ENCODE measurements at places on chromosomes 13 and 19.

- DNase-seq: no peak
Observed at GRCh38 chr19:2926341-2927031, 18.3 kb downstream of the ZNF77 start.

DNA sequence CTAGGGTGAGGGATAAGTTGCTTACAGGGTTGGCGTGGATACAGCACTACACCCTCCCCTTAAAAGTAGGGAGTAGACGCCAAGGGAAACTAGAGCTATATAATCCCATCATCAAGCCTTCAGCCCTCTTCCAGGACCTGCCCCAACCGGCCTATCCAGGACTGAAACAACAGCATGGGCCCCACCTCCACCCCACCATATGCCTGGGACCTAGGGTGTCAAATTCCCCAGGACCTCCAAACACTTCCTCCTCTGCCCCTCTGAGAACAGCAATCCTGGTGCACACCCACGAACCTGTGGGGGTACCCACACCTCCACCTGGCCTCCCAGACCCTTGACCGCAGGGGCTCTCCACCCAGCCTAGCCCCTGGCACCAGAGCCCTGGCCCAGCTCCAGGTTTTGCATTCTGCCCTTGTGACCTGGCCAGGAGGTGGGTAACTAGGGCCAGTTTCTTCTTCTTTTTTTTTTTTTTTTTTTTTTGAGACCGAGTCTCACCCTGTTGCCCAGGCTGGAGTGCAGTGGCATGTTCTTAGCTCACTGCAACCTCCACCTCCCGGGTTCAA is 1.4 kb upstream of the CYP2F1 start:
- DNase-seq: no peak

- DNase-seq: no peak
Observed at GRCh38 chr19:45090034-45090433, 2.9 kb upstream of the PPP1R37 start.

DNA sequence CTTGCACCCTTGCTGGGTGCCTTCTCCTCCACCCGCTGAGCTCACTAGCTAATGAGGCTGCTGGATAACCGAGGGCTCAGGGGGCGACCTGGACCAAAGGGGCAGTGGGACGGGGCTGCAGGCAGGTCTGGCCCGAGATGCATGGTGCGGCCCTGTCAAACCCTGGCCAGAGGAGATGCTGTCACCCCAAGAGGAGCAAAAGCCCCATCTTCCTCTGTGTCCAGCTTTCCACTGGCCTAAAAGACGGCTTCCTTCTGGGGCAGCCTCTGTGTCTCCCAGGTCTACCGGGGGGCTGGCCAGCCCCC is 261.8 kb downstream of the TBC1D4 start:
- no peak for DNase-seq

DNA sequence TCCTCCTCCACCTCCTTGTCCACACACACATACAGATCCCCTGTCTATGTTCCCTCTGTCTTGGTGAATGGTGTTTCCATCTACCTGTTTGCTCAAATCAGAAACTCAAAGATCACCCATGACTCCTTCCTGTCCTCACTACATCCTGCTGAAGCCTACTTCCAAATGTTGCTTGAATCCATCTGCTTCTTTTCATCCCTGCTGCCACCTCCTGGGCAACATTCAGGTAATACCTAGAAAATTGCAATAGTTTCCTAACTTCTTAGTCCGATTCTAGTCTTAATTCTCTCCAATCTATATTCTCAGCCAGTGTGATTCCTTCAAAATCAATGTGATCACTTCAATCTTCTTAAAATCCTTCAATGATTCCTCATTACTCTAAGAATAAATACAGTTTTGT is 155.5 kb upstream of the STARD13 start:
- peak; percentile 42 for DNase-seq

- DNase-seq: no peak
Observed at GRCh38 chr19:54105796-54106195, 3.1 kb downstream of the NDUFA3 start.

DNA sequence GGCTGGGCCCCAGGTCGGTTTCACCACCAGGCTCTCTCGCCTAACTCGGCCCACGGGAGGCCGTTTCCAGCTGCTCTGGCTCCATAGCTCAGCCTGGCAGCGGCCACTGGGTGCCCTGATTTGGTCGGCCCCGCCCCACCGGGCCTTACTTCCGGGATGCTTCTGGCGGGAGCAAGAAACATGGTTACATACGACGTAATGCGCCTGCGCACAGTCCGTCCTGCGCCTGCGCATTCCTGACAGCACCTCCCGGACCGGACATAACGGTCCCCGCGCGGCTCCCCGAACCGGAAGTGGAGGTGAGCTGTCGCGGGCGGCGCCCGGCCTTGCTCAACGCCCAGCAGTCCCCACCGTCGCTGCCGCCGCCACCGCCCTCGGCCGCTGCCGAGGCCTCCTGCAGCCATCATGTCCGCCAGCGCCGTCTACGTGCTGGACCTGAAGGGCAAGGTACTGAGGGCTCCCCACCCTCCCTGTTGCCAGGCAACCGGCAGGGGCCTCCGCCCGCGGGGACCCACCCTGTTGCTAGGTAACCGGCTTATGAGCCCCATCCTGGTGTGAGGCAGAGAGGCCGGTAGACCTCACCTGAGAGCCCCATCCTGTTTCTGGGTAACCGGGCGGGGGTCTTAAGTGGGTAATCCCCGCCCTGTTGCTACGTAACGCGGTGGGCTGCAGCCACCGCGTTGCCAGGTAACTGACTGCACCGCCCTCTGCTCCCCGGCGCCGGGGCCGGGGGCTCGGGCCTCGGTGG is at the start of gene AP1M1:
AP1M1 (plus strand) TSS at position 290 of the 748 bp plus-strand sequence; CDS start at position 406, 116 bp downstream.
- DNase-seq: peak; percentile 97

DNA sequence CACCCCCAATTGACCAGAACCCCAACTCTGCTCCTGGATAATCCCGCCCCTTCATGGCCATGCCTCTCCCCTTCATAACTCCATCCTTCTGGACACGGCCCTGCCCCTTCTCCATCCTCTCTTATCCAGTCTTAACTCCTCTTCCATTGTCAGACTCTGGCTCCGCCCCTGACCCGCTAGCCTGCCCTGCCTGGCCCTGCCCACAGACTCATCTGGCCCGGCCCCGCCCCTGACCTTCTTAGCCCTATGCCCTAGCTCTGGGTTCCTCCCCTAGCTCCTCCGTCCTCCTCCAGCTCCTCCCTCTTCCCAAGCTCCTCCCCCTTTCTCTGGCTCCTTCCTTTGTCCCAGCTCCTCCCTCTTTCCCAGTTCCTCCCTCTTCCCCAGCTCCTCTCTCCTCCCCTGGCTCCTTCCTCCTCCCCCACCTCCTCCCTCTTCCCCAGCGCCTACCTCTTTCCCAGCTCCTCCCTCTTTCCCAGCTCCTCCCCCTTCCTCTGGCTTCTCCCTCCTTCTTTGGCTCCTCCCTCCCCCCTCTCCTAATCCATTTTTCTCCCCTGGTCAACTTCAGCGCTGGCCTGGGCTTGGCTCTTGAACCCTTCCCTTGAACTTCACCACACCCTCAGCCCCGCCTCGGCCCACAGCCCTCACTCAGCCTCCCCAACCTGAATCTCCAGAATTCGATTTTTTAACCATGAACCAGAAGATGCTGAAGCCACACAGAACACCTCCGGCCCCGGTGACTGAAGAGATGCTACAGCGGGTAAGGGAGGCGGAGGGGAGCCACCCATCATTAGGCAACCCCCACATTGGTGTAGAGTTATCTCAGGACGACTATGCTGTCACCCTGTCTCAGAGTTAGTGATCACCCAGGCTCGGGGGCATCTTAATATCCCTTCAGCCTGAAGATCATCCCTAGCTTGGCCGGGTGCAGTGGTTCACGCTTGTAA is 9.2 kb upstream of the ZNF358 start:
- peak; percentile 86 for DNase-seq

DNA sequence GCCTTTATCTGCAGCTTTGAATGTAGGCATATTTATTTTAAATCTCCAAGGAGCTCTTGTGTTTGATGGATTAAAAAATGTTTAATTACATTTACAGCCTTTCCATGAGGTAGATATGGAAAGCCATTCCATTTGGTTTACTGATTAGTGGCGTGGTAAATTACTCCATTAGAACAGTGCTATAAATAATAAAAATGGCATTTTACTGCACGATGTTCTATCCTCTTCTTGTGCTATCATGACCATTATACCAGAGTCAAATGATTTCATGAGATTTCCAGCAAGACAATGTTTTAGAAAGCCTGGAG is 250.9 kb upstream of the HTR2A start:
- DNase-seq: no peak

DNA sequence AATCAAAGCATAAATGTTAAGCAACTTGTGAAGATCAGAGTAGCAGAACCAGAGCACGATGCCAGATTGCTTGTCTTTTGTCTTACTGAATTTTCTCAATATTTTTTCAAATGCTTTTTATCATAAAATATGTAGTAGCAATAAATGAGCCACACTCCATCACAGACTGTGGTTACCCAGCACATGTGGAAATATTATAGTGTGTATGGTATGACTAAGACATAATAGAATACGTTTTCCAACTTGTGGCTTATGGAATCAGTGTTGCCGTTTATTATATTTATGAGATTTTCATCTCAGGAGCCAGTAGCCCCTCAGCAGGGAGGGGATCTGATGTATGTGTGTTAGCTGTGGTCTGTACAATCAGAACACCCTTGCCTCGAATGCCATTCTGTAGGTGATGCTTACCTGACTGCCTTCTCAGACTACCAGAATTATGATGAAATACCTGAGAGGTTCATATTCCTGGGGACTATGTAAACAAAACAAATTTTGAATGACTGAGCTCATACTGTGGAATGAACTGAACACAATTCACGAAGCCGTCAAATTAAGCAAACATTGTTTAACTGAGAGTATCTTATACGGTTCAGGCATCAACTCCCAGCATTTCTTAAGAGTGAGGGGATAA is 1.9 kb downstream of the SCEL start:
- DNase-seq: no peak

- no peak for DNase-seq
Observed at GRCh38 chr19:10816691-10817090, 19.3 kb downstream of the TMED1 start.

GRCh38 chr19:39765091-39766076 is 13.3 kb upstream of the LEUTX start:
- DNase-seq: peak; percentile 87

GRCh38 chr19:3985643-3986259 is 488 bp upstream of the EEF2 start:
- DNase-seq: peak; percentile 63

DNA sequence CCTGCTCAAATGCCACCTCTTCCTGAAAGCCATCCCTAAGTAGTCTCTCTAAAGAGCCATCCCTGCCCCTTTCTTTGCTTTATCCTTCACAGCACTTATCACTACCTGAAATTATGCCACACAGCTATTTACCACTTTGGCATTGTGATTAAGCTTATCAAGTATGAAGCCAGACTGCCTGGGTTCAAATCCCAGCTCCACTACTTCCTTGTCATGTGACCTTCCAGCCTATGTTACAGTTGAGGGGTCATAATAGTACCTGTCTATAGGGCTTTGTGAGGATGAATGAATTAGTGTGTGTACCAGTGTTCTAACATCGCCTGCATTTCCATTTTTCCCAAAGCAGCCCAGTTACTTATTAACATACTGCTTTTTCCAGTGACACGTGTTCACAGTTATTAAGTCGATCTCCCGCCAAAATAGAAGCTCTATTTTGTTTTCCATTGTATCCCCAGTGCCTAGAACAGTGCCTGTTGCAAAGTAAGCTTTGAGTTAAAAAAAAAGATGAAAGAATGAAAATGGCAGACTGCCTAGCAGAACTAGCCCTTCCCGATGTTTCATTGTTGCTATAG is 32.8 kb downstream of the ZSWIM9 start:
- no peak for DNase-seq

GRCh38 chr19:16012552-16012951 is 63.7 kb upstream of the TPM4 start:
- DNase-seq: no peak

- DNase-seq: no peak
Observed at GRCh38 chr13:38024431-38024830, 154.9 kb upstream of the TRPC4 start.

DNA sequence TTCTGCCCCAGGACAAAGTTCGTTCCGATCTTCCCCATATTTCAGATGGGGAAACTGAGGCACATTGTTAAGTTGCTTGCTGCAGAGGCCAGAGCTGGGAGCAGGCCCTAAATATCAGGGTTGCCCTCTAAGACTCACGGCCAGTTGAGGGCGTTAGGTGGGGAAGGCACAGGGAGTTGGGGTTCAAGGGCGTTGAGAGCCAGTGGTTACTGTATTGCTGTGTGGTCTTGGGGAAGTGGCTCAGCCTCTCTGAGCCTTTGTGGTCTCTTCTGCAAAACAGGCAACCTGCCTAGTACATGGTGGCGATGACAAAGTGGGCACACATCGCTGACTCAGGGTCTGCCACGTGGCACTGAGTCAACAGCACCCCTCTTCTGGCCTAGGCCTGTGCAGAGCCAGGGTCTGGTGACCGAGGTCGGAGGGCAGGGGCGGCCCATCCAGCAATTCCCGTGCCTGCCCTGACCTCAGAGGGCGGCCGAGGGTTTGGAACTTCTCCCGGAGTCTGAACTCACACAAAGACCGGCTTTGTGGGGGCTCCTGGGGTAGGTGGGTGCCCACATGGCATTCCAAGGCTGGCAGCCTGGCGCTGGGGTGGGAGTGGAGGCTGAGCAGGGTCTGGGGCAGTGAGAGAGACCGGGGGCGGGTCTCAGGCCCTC is 10.2 kb downstream of the TNFAIP8L1 start:
- no peak for DNase-seq

DNA sequence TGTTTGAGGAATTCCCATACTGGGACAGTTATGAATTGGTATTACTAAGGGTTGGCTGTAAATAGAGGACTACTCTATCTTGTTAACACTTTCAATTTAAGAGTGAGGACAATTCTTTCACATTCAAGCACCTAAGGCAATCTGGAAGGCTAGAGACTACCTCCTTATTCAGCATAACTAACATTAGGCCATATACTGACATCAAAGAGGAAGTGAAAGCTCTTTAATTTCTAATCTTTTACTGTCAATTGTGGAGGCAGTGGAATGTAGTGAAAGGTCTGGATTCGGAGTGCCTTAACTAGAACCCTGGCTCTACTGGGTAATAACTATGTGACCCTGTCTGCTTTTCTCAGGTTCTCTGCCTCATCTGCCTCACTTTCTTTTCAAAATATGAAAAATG is 134.0 kb downstream of the UFM1 start:
- no peak for DNase-seq

GRCh38 chr19:33133438-33134031 is 1.6 kb downstream of the WDR88 start:
- DNase-seq: peak; percentile 55

DNA sequence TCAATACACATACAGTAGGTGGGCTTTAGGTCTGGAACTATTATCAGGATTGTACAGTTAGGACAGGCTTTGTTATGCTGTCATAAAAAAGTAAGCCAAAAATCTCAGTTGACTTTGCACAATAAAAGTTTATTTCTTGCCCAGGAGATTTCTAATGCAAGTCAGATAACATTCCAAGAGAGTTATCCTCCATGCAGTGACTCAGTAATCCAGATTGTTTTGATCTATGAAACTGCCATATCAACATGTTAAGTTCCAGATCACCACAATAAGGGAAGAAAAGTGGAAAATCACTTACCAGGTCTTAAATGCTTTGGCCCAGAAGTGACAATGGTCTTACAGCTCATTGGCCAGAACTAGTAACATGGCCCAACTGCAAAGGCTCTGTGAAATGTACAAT is 636.2 kb upstream of the KLF12 start:
- DNase-seq: no peak

All from DMS53 (cell line).